ENCODE measurements at places on chromosomes 12 and 14. TPM values are rescaled to one million over a fixed set of nuclear protein-coding genes. Genes with fewer than 3 reads are reported as not detected.

Gene PCK2
- total RNA-seq, result 7.6 TPM

Gene TPH2
- total RNA-seq, result not detected

Gene ASCL1
- not detected for total RNA-seq

Gene TMEM229B
- 0.40 TPM for total RNA-seq

Gene INHBC
- total RNA-seq, result not detected

Gene PDZRN4
- total RNA-seq, result not detected

Gene ASB2
- not detected for total RNA-seq

Gene G2E3
- total RNA-seq, result 9.3 TPM

Gene PLA2G1B
- not detected for total RNA-seq

Gene TBC1D30
- total RNA-seq, result 9.8 TPM

Gene TSPAN19
- under 0.01 TPM for total RNA-seq

Gene RFLNA
- 0.20 TPM for total RNA-seq

Gene COL2A1
- total RNA-seq, result not detected

Gene PTGER2
- under 0.01 TPM for total RNA-seq

Gene DHRS2
- total RNA-seq, result 0.87 TPM

Gene SOAT2
- not detected for total RNA-seq

Gene GPR162
- 0.20 TPM for total RNA-seq

Gene ENDOU
- under 0.01 TPM for total RNA-seq

Gene MANSC4
- not detected for total RNA-seq

Gene TAS2R19
- 2.6 TPM for total RNA-seq

Gene FOXG1
- total RNA-seq, result not detected

Gene POTEM
- total RNA-seq, result not detected

Gene GPR132
- total RNA-seq, result under 0.01 TPM

Gene CRACR2A
- 12.2 TPM for total RNA-seq

Gene RIMBP2
- total RNA-seq, result not detected

Gene RNASE12
- not detected for total RNA-seq

Gene ING4
- 44.0 TPM for total RNA-seq

Gene LIN7A
- total RNA-seq, result 0.20 TPM

Gene MGP
- total RNA-seq, result 154 TPM

Gene LALBA
- not detected for total RNA-seq

Gene PTHLH
- under 0.01 TPM for total RNA-seq

Gene LYZ
- total RNA-seq, result under 0.01 TPM

Gene TCL1B
- not detected for total RNA-seq

Gene IFNG-AS1
- not detected for total RNA-seq

Gene KRT2
- not detected for total RNA-seq

Gene FSCB
- total RNA-seq, result not detected

Gene GALNT8
- 0.20 TPM for total RNA-seq

Gene SCN8A
- total RNA-seq, result under 0.01 TPM

Gene KERA
- total RNA-seq, result not detected

Gene IFI27
- 78.0 TPM for total RNA-seq
